Activated CD4-positive, alpha-beta T cell treated with anti-CD3 and anti-CD28 coated beads, Interleukin-2, amount 50 U/mL, for 16 hours (primary cell): ENCODE measurements at places on chromosomes 11 and 22.
A peak's percentile ranks its signal among the peaks of the same experiment; 100 is the strongest.

DNA sequence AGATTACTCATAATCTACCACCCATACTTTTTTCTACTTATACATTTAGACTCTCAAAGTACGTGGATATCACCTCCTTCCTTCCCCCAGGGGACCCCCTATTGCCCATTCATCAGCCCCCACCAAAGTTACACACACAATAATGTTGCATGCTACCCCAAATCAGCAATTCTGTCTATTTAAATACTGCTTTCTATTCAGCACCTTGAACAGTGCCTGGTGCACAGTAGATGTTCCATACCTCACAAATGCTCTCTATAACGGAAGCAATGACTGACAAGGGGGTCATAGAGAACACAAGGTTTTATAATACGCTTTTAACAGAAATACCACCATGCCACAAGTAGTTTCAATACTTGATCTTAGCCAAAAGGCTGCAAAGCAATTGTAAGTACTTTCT, 370.7 kb downstream of the MIAT start:
- no peak for DNase-seq

DNA sequence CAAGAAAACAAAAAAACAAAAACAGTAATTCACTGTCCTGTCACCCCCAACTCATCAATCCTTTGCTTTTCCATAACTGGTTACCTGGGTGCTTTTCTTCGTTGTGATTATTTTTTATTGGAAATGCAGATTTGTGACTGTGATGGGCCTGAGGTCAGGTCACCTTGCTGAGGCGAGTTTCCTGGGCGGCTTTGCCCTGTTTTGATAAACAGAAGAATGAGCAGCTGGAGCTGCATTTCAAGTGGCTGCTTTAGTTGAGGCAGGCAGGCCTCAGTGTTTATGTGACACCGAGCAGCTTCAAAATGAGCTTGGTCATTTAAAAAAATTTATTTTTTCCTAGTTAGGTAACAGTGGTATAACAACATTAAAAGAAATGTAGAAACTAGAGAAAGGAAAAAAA, 22.2 kb downstream of the PTPRJ start:
- DNase-seq = no peak

DNA sequence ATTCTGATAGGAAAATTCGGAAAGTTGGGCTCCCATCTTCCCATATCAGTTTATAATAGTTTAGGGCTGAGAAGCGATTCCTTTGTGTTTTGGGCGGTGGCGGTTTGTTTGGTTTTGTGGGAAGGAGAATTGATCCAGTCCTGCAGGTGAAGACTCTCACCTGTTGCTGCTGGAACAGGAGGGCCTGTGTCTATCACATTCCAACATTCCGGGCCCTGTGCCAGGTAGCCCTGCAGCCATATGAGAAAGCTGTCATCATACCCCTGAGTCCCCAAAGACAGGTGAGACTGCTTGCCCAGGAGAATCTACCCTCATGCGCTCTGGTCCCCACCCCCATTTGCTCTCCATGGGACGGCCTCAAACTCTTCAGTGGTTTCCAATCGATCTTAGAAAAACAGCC, 62.1 kb downstream of the TRAF6 start:
- no peak for DNase-seq

DNA sequence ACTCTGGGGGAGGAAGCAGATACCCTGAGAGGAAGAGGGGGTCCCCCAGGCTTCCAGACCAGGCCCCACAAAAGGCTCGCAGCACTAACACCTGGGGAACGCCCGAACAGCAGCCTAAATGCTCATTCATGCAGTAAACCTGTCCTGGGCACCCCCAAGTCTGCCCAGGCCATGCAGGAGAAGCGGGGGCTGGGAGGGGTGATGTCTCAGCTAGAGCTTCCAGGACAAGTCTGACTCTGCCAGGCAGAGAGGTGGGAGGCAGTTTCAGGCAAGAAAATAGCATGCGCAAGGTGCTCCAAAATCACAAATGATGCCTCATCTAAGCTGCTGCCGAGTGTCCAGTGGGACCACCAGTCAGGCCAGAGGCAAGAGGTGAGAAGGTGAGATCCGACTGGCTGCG, 14.6 kb downstream of the CABP7 start:
- DNase-seq = no peak

GRCh38 chr22:30375312-30375849, 11.8 kb downstream of the RNF215 start:
- DNase-seq = no peak

DNA sequence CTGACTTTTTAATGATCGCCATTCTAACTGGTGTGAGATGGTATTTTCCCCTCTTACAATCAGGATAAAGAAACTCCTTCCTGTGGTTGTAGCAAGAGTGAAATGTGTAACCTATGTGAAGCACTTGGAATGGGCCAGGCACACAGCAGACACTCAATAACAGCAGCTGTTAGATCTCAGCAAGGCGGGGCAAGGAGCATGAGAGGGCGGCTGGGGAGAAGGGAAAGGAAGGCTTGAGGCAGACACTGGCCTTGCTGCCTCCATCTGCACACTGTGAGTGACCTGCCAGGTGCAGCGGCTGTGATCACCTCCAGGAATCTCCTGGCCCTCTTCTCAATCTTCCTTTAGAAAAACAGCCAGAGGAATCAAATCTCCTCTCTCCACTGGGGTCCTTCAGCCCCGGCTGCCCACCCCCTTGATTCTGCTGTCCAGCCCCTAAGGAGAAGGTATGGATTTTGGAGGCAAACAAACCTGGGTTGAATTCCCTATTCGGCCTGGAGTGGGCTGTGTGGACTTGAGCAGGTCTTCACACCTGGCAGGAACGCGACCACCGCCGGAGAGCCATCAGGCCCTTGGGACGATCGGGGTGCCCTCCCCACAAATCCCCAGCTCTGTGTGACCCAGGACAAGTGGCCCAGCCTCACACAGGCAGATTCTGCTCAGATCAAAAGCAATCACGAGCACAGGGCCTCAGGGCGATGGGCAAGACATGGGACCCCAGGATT, 49.0 kb downstream of the RPUSD4 start:
- no peak for DNase-seq

DNA sequence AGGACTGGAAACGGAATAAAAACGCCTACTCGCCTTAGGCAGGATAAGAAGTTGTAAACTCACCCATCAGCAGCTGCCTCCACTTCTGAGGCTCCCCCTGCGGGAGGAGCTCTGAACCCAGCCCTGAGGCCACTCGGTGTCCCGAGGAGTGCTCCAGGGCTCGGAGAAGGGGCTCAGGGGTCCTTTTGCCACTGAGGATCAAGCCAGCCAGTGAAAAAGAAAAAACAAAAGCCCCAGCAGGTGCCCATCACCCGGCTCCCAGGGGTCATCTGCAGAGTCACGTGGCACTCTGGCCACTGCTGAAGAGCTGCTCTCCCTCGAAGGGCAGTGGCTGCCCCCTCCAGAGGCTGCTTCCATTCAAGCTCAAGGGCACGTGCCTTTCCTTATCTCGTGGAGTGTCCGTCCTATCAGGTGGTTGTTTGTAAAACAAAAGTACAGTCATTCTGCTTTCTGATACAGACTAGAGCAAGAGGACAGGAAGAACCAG, 29.0 kb downstream of the NUP50 start:
- DNase-seq = no peak

- DNase-seq = peak; percentile 27
Measured at GRCh38 chr11:35247428-35247827, 108.5 kb downstream of the CD44 start.

DNA sequence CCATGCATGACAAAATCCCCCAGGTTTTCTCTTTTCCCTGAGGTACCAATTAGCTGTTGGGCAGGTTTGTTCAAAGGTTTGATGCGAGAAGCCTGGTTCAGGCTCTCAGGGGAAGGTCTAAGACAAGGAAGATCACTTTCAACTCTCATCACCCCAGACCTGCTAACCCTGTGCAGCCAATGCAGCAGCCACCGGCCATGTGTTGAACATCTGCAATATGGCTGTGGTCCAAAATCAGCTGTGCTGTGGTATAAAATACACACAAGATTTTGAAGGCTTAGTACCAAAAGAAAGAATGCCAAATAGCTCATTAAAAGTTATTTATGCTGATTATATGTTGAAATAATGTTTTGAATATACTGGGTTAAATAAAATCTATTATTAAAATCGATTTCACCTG, 58.5 kb downstream of the SMCO4 start:
- no peak for DNase-seq

GRCh38 chr11:76456571-76456970, 11.8 kb downstream of the EMSY start:
- no peak for DNase-seq

DNA sequence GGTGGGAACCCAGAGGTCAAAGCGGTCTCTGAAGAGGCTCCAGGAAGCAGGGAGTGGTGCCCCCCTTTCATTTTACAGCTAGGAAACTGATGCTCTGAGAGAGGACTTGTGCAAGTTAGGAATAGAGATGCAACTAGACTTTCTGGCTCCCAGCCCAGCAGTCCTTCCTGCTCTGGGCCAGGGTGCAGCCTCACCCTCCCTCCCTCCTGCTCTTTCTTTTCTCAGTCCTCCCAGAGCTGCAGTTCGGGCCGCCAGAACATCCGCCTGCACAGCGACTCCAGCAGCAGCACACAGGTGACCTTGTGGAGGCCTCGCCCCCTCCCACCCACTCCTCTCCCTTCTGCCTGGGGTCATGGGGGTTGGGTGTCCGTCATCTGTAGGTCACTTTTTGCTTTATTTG, 51.5 kb downstream of the LHFPL7 start:
- DNase-seq = no peak

DNA sequence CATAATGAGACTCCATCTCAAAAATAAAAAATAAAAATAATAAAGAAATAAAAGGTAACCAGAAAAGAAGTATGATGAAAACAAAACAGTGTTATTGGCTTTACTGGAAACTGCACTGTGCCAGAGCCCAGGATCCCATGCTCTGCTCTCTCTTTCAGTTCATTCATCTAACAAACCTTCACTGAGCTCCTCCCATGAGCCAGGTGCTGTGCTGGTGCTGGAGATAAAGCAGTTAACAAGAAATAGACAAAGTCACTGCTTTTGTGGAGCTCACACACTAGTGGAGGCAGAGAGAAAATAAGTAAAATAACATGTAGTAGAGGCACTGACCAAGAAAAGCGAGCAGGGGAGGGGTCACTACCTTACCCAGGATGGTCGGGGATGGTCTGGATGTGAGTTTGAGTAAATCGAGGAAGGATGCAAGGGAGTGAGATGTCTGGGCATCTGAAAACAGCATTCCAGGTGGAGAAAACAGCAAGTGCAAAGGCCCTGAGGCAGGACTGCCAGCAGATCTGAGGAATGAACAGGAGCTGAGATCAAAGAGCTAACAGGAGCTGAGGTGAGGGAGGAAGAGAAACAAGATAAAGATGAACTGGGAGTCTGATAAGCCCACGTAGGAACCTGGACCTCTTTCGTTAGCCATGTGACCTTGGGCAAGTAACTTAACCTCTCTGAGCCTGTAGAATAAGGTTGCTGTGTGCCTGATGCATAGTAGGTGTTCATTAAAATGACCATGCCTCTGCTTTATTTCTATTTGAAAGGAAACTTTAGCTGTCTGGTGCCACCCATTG, 31.3 kb upstream of the CD82 start:
- DNase-seq = no peak

GRCh38 chr11:7965386-7965785, at the start of gene NLRP10:
Gene NLRP10, minus strand, starts transcription at chr11:7965447. Its CDS starts 1,952 bp downstream, at chr11:7963495.
- no peak for DNase-seq

- DNase-seq = peak; percentile 35
Measured at GRCh38 chr11:77191823-77192495, 63.9 kb downstream of the MYO7A start.

GRCh38 chr11:128299132-128299726, 288.1 kb downstream of the ETS1 start:
- DNase-seq = no peak

- no peak for DNase-seq
Measured at GRCh38 chr11:73962101-73962705, 11.4 kb downstream of the DNAJB13 start.

DNA sequence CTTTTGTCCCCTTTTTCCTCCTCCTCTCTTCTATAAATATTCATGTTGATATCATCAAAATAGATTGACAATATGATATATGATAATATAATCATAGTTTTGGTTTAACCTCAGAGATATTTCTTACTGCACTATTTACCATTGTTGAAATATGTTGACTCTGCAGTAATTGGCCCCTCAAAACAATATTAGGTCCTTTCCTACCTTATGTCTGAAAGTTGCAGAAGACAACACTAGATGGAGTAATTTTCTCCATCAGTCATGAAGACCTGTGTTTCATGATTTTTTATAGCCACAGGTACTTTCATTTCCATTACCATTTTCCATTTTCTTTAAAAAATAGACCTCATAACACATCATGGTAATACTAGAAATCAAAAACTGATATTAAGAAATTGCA, 284.4 kb downstream of the LUZP2 start:
- DNase-seq = no peak

DNA sequence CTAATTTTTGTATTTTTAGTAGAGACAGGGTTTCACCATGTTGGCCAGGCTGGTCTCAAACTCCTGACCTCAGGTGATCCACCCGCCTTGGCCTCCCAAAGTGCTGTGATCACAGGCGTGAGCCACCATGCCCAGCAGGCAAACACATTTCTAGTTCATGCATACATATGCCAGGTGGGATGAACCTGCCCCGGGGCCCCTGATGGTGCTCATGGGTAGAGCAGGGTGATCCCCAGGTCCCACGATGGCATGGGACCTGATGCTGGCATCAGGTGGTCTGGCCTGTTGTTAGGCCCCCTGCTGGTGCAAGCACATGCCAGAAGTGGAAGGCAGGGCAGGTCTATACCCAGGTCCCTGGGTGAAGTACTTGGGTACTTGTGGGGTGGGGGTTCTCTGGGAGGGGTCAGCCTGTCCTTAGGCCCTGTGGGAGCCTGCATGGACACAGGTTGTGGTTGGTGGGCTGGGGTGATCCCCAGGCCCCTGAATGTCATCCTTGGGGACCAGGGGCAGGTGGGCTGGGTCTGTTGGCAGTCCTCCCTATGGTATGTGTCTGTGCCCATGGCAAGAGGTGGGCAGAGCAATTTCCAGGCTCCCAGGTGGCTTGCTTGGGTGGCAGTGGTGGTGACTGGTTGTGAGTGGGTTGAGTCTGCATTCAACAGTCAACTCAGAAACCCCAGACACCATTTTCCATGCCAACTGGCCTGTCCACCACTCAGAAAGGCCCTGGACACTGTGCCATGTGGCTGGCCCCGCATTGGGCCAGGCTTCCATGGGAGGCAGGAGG, 9.6 kb upstream of the RGL4 start:
- DNase-seq = no peak

- DNase-seq = no peak
Measured at GRCh38 chr22:22144858-22145257, 99.7 kb upstream of the VPREB1 start.

- DNase-seq = no peak
Measured at GRCh38 chr22:50696799-50697561, 24.4 kb downstream of the SHANK3 start.

GRCh38 chr11:123302751-123303195, 107.7 kb upstream of the CLMP start:
- peak; percentile 88 for DNase-seq

DNA sequence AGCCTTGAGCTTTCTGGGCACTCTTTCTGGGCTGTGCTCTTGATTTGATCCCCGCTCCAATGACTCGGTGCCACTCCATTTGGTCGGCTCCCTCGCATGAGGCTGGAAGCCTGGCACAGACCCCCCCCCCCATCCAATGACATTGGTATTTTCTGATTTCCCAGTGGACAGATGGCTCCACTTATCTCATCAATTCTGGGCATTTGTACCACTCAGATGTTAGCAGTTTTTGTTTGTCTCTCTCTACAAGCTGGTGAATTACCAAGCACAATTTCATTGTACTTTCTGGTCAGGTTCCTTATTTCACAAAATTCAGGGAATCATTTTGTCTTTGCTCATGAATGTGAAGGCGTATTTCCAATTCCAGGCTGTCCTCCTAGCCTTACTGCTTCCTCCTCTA, 9.1 kb downstream of the DNAL4 start:
- no peak for DNase-seq
